GM19239 (cell line): ENCODE measurements at places on chromosomes 1 and 21.

DNA sequence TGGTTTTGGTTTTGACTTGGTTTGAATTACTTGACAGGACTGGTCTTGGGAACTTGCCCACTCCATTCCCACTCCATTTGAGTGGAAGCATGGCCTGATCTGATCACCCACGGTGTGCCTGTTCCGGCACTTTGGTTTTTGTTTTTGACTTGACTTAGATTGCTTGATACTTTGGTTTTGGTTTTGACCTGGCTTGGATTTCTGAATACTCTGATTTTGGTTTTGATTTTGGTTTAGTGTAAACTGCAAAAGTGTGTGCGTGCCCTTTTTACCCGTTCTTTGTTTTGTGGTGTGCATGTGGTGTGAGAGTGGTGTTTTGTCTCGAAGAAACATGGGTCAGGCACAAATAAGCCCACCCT lies 50.0 kb downstream of the ADCY10 start:
- no peak for DNase-seq

DNA sequence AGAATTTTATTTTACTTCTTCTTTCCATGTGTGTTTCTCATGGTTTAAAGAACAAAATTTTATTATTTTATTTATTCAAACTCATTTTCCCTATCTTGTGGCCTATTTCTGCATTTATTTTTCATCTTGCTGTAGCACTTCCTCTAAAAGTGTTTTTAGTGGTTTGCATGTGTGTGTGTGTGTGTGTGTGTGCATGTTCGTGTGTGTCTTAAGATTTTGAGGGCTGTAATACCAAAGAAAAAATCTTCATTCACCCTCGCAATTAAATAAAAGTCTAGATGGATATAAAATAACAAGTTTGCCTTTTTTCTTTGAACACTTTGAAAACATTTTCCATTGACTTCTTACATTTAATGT lies 24.6 kb upstream of the FCRL3 start:
- DNase-seq = no peak

GRCh38 chr1:225845571-225846259 lies 35.8 kb downstream of the EPHX1 start:
- no peak for DNase-seq

- DNase-seq = peak; percentile 67
These were observed 1.4 kb downstream of the LRRC41 start for GRCh38 chr1:46301808-46302640.

GRCh38 chr1:71792264-71792663 lies 490.1 kb downstream of the NEGR1 start:
- DNase-seq = no peak

GRCh38 chr21:32772281-32773047 lies 909 bp upstream of the PAXBP1 start:
- peak; percentile 31 for DNase-seq

- DNase-seq = no peak
These were observed 339 bp downstream of the LHX4 start for GRCh38 chr1:180230416-180230790.

GRCh38 chr1:29310616-29311180 lies 74.4 kb downstream of the PTPRU start:
- no peak for DNase-seq

GRCh38 chr1:165161130-165161529 lies 195.4 kb downstream of the LMX1A start:
- DNase-seq = no peak

DNA sequence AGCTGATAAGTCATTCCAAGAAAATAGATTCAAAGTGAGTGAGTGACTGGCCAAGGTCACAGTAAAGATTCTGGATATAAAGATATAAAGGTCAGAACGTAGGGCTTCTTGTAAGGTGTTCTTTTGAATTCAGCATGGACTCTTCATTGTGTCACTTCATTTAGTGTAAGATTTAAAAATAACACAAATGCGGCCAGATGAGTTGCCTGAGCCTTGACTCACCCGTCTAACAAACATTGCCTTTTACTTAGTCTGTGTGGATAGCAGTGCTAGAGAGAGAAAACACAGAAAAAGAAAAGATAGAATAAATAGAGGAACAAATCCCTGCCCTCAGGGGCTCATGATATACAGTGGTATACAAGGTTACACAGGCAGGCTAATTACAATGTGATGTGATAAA lies 223.4 kb downstream of the PLPP3 start:
- DNase-seq = no peak

DNA sequence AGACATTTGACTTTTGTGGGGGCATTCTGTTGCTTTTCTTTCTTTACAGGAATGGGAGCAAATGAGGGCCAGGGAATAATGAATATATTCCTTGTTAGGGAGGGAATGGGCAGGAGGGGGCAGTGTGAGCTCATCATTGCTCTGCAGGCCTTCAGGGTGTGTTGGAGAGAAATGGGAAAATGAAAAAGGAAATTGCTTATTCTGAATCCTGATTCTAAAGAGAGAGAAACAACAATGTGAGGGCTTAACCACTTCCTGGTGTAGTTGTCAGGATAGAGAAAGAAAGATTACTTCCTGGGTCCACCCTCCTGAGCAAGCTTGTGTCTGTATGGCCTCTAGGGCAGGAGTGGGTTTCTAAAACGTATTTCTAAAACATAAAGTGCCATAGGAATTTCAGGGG lies 28.3 kb downstream of the VANGL2 start:
- DNase-seq = peak; percentile 44
